ENCODE measurements at places on chromosomes 1 and 21. TPM values are rescaled to one million over a fixed set of nuclear protein-coding genes. Genes with fewer than 3 reads are reported as not detected.

DNA sequence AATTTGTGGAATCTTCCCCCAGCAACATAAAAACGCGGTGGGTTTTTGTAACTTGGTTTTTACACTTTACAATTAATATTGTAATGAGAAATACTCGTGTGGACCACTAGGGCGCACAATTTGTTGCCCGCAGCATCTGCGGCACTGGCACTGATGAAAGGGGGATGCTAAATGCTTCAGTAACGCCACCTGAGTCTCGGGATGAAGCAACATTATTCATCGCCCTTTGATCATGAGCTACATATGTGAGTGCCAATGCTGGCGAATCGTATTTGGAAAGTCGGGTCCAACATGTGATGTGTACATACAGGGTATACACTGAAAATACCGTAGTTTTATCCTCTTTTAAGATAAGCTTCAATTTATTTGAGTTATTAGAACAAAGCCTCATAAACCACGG is 34.2 kb upstream of the COX20 start:
- no peaks in the 10 kb centered on the region for H3K4me1 ChIP-seq
- H3K36me3 ChIP-seq, result no peaks in the 10 kb centered on the region
- no peaks in the 10 kb centered on the region for H3K27me3 ChIP-seq
- H3K4me3 ChIP-seq, result no peak overlapping the region
- H3K27ac ChIP-seq, result no peak overlapping the region

PLA2G2F gene
- under 0.01 TPM for total RNA-seq

USP1 gene
- 33.8 TPM for total RNA-seq

AADACL4 gene
- not detected for total RNA-seq
